ENCODE measurements at places on chromosomes 6 and 20. TPM values are rescaled to one million over a fixed set of nuclear protein-coding genes. Genes with fewer than 3 reads are reported as not detected.

FUT9 gene
- total RNA-seq = not detected

PDE7B gene
- total RNA-seq = 11.2 TPM

FERMT1 gene
- 0.67 TPM for total RNA-seq

RAD21L1 gene
- not detected for total RNA-seq

BPI gene
- not detected for total RNA-seq

C6orf132 gene
- 1.9 TPM for total RNA-seq

ADNP gene
- 34.3 TPM for total RNA-seq

DNA sequence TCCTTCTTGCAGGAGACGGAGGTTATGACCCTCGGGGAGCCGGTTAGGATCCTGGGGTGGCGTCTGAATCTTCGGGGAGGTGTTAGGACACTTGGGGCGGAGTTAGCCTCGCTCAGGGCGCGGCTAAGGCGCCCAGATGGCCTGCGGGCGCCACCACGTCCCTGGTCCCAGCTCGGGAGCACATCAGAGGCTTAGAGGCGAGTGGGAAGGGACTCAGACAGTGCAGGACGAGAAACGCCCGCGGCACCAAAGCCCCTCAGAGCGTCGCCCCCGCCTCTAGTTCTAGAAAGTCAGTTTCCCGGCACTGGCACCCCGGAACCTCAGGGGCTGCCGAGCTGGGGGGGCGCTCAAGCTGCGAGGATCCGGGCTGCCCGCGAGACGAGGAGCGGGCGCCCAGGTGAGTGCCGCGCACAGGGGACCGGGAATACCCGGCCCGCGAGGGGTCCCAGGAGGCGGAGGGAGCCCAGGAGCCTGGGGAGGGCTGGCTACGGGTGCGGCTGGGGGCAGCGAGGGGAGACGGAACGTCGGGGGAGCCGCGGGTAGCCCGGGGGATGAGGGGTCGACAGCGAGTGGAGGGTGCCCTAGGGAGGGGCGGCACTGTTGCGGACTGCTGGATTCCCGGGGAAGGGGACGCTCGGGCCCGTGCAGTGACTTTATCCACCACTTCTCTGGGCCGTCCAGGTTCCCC, at the start of gene HCK:
Gene HCK (plus strand): TSS at position 153 of the 688 bp plus-strand sequence.
- no peak for DNase-seq

- DNase-seq = no peak
Observed at GRCh38 chr6:105839266-105839665, 246.9 kb upstream of the PRDM1 start.

DNA sequence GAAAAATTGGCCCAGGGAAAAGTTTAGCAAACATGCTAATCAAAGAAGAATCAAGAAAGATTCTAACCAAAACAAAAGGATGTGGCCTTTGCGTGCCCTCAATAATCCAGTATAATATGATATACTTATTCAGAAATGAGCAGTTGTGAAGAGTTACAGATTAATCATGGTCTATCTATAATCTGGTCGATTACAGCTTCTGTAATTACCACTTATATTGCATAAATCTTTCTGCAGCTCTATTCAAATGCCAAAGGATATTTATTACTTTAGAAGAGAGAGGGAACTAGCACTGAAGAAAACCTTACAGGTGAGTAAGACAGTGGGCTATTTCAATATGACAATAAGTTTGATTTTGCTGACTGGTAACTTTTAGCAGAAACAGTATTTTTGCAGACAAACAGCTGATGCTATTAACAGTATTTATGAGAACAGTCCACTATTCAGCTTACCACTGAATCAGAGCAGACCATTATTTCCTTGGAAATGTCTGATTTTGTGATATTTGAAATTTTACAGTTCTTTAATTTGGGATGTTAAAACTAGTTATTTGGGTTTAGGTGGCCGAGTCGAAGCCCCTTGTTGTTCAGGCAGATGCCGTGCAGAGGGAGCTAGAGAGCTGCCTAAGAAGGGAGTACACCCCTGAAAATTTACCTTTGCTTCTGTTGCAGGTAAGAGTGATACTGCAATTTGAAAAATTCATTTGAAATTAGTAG, 92.2 kb downstream of the CEP57L1 start:
- DNase-seq = no peak

- no peak for DNase-seq
Observed at GRCh38 chr6:12654107-12654506, 62.5 kb upstream of the PHACTR1 start.

DNA sequence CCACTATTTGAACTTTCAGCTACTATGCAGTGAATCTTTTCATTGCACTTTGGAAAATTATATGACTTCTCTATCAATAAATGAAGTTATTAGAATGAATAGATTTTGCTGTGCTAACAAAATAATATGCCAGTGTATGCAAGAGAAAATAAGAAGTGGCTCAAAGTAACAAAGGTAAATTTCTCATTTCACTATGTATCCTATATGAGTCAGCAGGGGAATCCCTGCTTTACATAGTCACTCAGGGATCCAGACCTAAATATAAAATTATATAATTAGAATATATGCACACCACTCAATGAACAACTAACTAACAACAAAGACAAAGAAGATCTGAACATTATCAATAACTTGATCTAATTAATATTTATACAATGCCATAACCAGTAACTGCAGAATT, 390.8 kb upstream of the IRAK1BP1 start:
- no peak for DNase-seq
